ENCODE measurements at places on chromosomes 3 and 15.

DNA sequence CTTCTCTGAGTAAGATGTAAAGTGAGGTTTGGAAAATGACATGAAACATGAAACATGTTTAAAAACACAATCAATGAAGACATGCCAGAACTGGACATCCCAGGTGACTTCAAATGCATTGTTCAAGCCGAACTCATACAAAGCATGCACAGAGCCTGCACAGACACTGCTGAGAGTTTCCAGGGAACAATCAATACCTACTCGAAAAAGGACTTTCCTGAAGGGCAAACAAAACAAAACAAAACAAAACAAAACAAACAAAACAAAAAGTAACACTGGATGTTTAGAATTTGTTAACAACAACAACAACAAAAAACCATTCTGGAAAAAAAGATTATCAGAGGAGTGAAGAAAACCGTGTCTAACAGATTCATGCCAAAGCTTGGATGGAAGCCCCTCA is 10.5 kb upstream of the TM4SF19 start:
- no peak for DNase-seq

DNA sequence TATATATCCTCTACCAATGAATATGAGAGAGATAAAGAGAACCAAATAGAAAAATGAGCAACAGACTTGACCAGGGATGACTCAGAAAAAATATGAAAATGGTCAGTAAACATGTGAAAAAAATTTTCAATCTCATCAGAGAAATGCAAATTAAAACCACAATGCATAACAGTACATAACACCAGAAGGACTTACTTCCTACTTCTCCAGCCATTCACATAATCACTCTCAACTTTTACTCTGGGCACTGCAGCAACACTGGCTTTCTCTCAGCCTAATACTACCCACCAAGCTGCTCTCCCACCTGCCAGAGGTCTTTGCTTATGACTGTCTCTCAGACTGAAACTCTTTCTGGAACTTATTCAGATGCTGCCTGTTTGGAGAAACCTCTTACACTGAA is 49.4 kb downstream of the DPH6 start:
- no peak for DNase-seq

DNA sequence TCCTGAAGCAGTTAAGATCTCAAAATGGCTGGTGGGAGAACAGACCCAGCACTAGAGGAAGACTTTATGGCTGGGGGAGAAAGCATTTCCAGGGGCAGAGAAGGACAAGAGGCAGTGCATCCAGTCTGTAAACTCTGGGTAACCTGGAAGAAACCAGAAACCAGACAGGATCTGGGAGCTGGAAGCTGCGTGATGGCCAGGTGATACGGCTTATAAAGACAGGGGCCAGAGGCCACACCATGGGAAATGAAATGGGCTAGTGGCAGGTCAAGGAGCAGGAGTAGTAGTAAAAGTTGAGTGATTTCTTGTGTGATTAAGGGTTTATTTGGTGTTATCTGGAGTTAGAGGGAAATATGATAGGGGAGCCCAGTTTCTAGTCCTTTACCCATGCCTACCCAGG is 144.7 kb upstream of the ARRDC4 start:
- no peak for DNase-seq

DNA sequence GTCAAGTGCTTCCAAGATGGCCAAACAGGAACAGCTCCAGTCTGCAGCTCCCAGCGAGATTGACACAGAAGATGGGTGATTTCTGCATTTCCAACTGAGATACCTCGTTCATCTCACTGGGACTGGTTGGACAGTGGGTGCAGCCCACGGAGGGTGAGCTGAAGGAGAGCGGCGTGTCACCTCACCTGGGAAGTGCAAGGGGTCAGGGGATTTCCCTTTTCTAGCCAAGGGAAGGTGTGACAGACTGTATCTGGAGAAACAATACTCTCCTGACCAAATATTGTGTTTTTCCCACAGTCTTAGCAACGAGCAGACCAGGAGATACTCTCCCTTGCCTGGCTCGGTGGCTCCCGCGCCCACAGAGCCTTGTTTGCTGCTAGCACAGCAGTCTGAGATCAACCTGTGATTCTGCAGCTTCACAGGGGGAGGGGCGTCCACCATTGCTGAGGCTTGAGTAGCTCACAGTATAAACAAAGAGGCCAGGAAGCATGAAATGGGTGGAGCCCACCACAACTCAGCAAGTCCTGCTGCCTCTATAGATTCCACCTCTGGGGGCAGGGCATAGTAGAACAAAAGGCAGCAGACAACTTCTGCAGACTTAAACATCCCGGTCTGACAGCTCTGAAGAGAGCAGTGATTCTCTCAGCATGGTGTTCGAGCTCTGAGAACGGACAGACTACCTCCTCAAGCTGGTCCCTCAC is 293.5 kb upstream of the SUCLG2 start:
- no peak for DNase-seq

DNA sequence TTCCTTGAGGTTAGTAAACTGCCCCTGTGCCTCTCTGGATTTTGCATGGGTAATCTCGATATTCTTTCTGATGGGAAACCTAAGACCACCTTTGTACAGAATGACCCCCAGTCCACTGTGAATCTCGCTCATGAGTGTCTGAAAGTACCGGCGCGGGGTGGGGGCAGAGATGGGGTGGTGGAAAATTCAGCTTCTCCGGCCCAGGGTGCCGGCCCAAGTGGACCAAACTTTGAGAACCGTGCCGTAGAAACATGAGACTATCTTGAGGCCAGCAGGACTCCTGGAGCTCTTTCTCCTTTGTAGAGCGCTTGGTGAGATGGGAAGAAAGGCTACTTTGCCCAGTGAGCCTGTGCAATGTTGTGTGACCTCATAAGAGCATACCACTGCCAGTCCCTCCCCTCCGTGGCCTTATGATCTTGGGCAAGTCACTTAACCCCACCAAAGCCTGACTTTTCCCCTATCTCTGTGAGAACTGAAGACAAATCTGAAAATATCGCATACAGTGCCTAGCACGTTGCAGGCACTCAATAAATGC is 40.4 kb upstream of the VEPH1 start:
- DNase-seq = no peak

DNA sequence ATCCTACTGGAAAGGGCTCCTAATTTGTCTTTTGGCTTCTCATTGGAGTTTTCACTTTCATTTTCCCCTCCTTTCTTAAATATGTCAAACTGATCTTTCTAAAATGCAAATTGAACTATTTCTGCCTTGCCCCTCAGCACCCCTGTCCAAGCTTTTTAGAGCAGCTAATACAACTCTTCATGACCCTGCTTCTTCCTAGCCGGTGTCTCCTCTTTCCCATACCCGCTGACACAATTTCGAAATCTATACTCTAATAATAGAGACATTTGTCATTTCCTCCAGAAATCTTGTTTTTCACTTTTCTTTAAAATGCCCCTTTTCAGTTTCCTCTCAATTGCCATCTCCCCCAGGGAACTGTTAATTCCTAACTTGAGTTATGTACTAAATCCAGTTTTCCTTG is 2.9 kb upstream of the EPHA3 start:
- no peak for DNase-seq

Measured in SIG-M5 (cell line).